Activated CD4-positive, alpha-beta memory T cell treated with anti-CD3 and anti-CD28 coated beads, Interleukin-2, amount 10 ng/mL, durations not matched to agents 7 days and 5 days (primary cell): ENCODE measurements at places on chromosomes 1 and 21.

GRCh38 chr1:103582464-103582863, 11.1 kb downstream of the AMY2B start:
- no peak for DNase-seq
- no peaks in the 10 kb centered on the region for H3K36me3 ChIP-seq
- no peaks in the 10 kb centered on the region for H3K4me1 ChIP-seq
- no peak overlapping the region for H3K4me3 ChIP-seq
- no peaks in the 10 kb centered on the region for H3K27me3 ChIP-seq

DNA sequence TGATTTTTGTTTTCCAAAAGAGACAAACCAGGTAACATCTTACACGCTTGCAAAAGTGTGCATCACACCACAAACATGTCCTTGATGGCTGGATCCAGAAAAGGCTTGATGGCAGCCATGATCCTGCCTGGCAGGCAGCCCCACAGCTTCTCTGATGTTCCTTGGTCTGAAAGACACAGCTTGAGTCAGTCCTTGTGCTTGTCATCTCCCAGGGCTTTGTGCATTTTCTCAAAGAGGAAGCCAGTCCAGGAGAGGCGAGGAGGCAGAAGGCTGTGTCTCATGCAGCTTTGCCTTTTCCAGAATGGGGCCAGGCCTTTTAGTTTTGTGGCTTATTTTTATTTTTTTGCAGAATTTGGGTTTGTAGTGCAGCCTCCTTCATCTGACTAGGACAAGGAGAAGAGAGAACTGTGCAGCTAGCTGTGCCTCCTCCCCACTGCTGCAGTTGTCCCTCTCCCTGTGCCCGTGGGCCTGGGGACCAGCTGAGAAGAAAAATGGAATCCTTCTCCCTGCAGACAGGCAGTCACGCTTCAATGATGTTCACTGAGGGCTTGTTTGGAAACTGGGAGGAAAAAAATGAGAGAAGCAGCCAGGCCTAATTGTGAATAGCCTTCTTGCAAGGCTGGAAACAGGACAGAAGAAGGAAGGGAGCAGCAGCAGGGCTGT, 7.4 kb downstream of the FNDC5 start:
- H3K4me1 ChIP-seq: no peaks in the 10 kb centered on the region
- H3K27me3 ChIP-seq: no peaks in the 10 kb centered on the region
- H3K4me3 ChIP-seq: no peak overlapping the region
- H3K36me3 ChIP-seq: peaks cover 35% of the 10 kb centered on the region
- no peak overlapping the region for H3K27ac ChIP-seq
- DNase-seq: no peak

DNA sequence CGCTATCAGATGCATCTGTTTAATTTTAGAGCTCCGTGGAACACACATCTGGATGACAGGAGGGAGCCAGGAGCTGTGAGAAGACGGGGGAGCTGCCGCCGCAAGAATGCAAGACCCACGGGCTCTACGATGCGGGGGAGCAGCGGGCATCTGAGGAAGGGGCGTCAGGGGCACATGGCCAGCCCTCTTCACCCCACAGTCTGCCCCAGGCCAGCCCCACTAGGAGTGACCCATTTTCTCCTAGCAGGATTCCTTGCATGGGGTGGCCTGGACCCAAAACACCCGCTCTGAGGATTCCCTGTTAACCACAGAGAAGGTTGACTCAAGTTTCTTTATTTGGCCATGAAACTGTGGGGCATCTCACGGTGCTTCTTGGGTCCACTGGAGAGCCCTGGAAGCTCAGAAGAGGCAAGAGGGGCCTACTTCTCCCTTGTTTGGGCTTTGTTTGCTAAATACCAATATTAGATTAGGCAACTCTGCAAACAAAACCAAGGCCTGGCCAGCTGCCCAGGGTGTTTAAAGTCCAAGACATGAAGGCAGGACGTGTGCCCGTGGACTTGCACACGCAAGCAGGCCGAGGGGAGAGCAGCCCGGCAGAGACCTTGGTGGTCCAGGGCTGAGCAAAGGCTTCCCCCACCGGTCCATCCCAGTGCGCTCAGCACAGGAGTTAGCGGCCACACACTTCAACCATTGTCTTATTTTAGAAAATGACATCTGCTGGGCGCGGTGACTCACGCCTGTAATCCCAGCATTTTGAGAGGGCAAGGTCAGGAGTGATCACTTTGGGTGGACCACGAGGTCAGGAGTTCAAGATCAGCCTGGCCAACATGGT, 89.8 kb downstream of the DHRS3 start:
- H3K4me1 ChIP-seq: peaks cover 7% of the 10 kb centered on the region
- H3K4me3 ChIP-seq: no peak overlapping the region
- H3K27ac ChIP-seq: no peak overlapping the region
- H3K36me3 ChIP-seq: no peaks in the 10 kb centered on the region
- no peak for DNase-seq
- H3K27me3 ChIP-seq: no peaks in the 10 kb centered on the region

DNA sequence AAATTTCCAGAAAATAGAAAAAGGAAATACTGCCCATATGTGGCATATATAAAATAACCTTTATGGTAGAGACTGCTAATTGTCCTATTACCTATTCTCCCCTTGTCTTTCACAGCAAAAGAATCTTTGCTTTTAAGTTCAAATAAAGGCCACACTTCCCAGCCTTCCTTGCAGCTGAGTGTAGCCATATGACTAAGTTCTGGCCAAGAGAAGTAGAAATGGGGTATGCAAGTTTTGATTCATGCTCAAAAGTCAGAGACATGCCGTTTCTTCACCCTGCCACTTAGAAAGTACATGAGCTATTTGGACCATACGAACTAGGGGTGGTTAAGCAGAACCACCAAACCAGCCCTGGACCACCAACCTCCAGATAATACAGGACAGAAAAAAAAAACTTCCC, 18.3 kb upstream of the S100A2 start:
- peaks cover 16% of the 10 kb centered on the region for H3K27me3 ChIP-seq
- H3K36me3 ChIP-seq: no peaks in the 10 kb centered on the region
- no peak overlapping the region for H3K4me3 ChIP-seq

- no peak overlapping the region for H3K4me3 ChIP-seq
- peaks cover 15% of the 10 kb centered on the region for H3K27me3 ChIP-seq
- peaks cover 14% of the 10 kb centered on the region for H3K4me1 ChIP-seq
Measured at GRCh38 chr1:31244326-31244725, 4.6 kb upstream of the NKAIN1 start.

GRCh38 chr1:84689514-84690396, 506 bp downstream of the SSX2IP start:
- no peak for DNase-seq
- H3K36me3 ChIP-seq: peaks cover 3% of the 10 kb centered on the region
- peaks cover 58% of the 10 kb centered on the region for H3K4me1 ChIP-seq
- H3K27ac ChIP-seq: peak overlapping the region; percentile 47

GRCh38 chr21:37619464-37619974, 252.9 kb downstream of the DYRK1A start:
- H3K36me3 ChIP-seq: no peaks in the 10 kb centered on the region
- H3K4me1 ChIP-seq: no peaks in the 10 kb centered on the region
- H3K27ac ChIP-seq: no peak overlapping the region

- H3K36me3 ChIP-seq: no peaks in the 10 kb centered on the region
- no peaks in the 10 kb centered on the region for H3K27me3 ChIP-seq
- no peak overlapping the region for H3K27ac ChIP-seq
- DNase-seq: no peak
Measured at GRCh38 chr1:48602349-48602748, 130.3 kb upstream of the SPATA6 start.

DNA sequence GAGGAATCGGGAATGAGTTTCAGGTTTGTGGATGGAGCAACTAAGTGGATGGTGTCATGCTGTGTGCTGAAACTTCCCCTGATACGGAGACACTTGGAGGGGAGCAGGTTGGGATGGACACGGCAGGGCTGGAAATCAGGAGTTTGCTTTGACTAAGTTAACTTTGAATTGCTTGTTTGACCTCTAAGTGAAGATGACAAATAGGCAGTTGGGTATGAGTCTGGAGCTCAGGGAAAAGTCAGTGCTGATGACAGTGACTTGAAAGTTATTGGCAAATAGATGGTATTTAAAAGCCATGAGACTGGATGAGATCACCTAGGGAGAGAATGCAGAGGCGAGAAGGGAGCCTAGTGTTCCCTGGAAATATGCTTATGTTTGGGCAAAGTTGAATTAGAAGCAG, 12.8 kb upstream of the ZSCAN20 start:
- DNase-seq: no peak
- no peak overlapping the region for H3K4me3 ChIP-seq
- peaks cover 16% of the 10 kb centered on the region for H3K27me3 ChIP-seq
- no peaks in the 10 kb centered on the region for H3K36me3 ChIP-seq
- H3K4me1 ChIP-seq: peaks cover 4% of the 10 kb centered on the region
- H3K27ac ChIP-seq: no peak overlapping the region

DNA sequence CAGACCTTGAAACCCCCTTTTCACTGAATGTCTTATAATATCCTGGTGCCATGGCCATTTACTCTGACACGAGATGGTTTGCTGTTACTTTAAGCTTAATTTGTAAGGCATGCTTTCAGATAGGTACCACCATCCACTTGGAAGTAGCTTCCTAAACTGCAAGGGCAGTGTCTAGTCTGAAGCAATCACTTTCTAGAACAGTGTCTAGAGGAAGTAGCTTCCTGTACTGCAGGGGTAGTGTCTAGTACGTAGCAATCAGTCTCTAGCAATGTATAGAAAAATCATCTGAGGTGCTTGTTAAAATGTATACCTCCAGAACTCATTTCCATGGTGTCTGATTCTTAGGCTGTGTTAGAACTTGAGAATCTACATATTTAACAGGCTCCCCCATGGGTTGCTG, 42.5 kb downstream of the ZBTB40 start:
- DNase-seq: no peak
- peaks cover 6% of the 10 kb centered on the region for H3K36me3 ChIP-seq
- no peak overlapping the region for H3K27ac ChIP-seq

DNA sequence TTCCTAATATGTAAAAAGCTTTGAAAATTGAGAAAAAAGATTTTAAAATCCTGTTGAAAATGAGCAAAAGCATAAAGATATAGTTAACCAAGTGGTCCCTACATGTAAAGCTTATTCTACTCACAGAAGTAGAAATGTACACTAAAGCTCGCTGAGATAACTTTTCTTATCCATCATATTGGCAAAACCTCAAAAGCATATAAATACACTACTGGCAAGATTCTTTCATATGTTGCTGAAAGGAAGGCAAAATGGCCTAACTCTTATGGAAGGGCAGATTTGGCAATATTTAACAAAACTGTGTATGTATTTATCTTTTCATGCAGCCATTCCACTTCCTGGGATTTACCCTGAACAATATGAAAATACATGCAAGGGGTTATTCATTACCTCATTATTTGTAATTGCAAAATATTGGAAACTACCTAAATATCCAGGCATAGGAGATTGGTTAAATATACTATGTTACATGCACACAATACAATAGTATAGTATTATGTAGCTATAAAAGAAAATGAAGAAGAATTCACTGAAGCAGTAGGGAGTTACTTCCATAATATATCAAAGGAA, 43.2 kb upstream of the LYPLAL1 start:
- no peaks in the 10 kb centered on the region for H3K4me1 ChIP-seq
- no peaks in the 10 kb centered on the region for H3K36me3 ChIP-seq
- no peak overlapping the region for H3K4me3 ChIP-seq
- DNase-seq: no peak
- H3K27me3 ChIP-seq: no peaks in the 10 kb centered on the region
- no peak overlapping the region for H3K27ac ChIP-seq

DNA sequence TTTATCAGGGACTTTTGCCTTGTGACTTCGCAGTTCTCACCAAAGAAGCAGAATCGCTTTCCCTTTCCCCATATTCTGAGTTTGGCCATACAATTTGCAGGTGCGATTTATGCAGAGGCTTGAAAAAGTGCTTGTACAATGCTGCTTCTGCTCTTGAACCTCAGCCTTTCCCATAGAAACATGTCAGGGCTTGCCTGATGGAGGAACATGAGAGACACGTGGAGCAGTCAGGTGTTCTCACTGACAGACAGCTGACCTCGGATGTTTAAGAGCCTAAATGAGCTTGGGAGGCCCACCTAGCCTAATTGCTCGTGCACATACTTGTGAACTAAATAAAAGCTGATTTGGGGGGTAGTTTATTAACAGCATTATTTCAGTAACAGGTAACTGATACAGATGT, 290.0 kb downstream of the S1PR1 start:
- no peak overlapping the region for H3K4me3 ChIP-seq
- H3K27me3 ChIP-seq: peaks cover 4% of the 10 kb centered on the region
- no peak for DNase-seq
- H3K36me3 ChIP-seq: no peaks in the 10 kb centered on the region

GRCh38 chr1:30969903-30970302, 61.3 kb upstream of the SDC3 start:
- peaks cover 16% of the 10 kb centered on the region for H3K4me1 ChIP-seq
- DNase-seq: no peak
- no peak overlapping the region for H3K4me3 ChIP-seq
- no peaks in the 10 kb centered on the region for H3K27me3 ChIP-seq

DNA sequence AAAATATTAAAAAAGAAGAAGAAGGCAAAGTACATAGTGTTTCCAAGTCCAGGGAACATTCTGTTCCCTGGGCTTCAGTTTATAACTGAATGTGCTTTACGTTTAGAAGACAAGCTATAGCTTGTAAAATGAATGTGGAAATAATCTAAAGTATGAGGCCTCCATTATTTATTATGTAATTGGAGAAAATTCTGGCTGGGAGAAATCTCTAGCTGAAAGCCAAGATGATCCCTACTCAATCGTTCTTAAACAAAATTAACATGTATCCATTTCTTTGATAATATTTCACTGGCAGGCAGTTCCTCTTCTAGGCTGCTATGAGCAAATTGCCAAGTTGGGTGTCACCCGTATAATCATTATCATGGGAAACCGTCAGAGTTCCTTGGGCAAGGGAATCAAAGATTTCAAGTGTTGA, 52.2 kb upstream of the ETS2 start:
- H3K27me3 ChIP-seq: peaks cover 2% of the 10 kb centered on the region
- H3K27ac ChIP-seq: no peak overlapping the region
- no peaks in the 10 kb centered on the region for H3K36me3 ChIP-seq
- DNase-seq: no peak
- H3K4me1 ChIP-seq: peaks cover 5% of the 10 kb centered on the region

- peaks cover 60% of the 10 kb centered on the region for H3K36me3 ChIP-seq
- no peaks in the 10 kb centered on the region for H3K27me3 ChIP-seq
- H3K4me3 ChIP-seq: no peak overlapping the region
- DNase-seq: no peak
Measured at GRCh38 chr1:156786640-156787039, 19.3 kb downstream of the PRCC start.

- H3K4me3 ChIP-seq: no peak overlapping the region
- no peak for DNase-seq
- H3K27ac ChIP-seq: no peak overlapping the region
- H3K4me1 ChIP-seq: no peaks in the 10 kb centered on the region
- H3K36me3 ChIP-seq: no peaks in the 10 kb centered on the region
Measured at GRCh38 chr1:242139442-242139841, 140.5 kb upstream of the MAP1LC3C start.

DNA sequence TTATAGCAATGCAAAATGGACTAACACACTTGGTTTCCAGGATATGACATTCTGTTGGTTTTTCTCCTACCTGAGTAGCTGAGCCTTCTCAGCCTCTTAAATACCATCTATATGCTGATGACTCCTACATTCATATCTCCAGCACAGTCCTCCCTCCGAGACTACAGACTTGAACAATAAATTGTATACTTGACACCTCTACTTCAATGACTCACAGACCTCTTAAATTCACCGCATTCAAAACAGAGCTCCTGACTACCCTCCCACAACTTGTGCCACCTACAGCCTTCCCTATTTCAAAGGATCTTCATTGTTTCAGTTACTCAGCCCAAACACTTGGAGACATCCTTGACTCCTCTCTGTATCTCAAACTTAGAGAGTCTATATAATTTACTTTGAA, 66.8 kb upstream of the ASB17 start:
- no peaks in the 10 kb centered on the region for H3K4me1 ChIP-seq
- peaks cover 10% of the 10 kb centered on the region for H3K27me3 ChIP-seq
- DNase-seq: no peak
- no peak overlapping the region for H3K4me3 ChIP-seq
- no peak overlapping the region for H3K27ac ChIP-seq

GRCh38 chr1:182589931-182590330, 875 bp upstream of the RNASEL start:
- H3K27me3 ChIP-seq: peaks cover 11% of the 10 kb centered on the region
- peak overlapping the region; percentile 94 for H3K27ac ChIP-seq
- H3K4me1 ChIP-seq: peaks cover 29% of the 10 kb centered on the region
- peaks cover 16% of the 10 kb centered on the region for H3K36me3 ChIP-seq
- H3K4me3 ChIP-seq: peak overlapping the region; percentile 94
